CD8-positive, alpha-beta T cell (primary cell): ENCODE measurements at places on chromosomes 6 and 20.

DNA sequence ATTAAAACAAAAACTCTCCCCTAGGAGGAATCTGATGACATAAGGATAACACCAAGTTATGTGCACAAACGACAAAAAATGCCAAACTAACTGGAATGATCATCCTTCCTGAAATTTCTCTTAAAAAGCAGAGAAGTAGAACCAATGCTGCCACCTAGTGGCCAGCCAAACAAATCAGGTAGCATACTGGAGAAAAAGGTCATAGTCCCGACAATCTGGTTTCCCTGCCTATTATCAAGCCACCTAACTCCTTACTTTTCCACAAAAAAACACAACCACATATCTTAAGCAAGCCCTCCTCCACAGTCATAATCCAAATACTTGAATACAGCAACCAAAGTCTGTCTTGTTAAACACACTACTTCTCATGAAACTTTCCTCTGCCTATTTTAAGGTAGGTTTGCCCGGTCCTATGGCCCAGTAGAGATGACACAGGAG, 5.3 kb downstream of the OARD1 start:
- DNase-seq: peak; percentile 83

GRCh38 chr6:79841577-79842375, 105.6 kb downstream of the ELOVL4 start:
- DNase-seq: no peak

DNA sequence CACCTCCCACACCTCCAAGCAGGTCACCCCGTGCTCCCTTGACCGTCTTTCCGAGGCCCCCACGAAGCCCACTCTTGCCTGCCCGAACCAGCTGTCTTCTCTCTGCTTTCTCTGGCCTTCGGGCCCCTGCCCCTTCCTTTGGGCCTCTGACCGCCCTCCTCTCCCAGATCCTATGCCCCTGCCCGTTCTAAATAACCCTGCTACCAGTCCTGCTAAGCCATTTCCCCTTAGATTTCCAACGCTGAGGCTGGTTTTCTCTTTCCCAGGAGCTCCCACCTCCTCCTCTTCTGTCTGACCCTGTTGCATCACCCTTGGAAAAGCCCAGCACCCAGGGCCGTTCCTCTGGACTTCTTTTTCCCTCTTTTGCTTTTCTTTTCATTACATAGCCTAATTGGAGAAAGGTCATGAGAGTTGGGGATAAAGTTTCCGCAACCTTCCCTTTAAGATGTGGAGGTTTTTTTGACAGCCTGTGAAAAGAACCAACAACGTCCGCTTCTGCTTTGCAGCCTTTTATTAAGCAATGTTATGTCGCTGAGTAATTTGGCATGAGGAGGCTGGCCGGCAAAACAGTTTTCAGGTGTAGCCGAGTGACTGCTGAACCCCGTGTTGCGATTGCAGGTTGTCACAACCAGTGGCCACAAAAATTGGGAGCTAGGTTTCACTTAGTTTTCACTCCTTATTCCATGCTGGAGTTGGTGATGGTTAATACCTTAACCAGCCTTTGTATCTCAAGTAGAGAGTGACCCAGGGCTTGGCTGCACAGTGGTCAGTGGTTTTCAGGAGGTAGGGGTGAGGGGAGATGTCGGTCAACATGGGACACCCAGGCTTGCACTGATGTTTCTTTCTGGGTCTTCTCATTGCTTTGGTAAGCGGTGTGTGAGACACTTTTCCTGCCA, 970 bp downstream of the BLTP3A start:
- DNase-seq: peak; percentile 15

DNA sequence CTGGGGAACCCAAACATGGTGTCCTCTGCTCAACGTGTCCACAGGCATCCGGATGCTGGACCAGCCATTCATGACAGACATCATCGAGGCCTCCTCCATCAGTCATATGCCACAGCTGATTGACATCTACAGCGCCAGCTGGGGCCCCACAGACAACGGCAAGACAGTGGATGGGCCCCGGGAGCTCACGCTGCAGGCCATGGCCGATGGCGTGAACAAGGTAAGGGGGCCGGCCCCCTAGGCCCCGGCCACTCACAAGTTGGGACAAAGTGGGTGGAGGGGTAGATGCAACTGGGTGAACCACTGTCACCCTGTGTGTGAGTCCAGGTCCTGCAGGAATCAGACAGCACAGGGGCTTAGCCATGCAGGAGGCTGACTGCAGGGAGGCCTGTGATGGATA, 94.5 kb downstream of the BFSP1 start:
- DNase-seq: no peak

- no peak for DNase-seq
Observed at GRCh38 chr6:119323478-119323877, 26.1 kb downstream of the MAN1A1 start.

DNA sequence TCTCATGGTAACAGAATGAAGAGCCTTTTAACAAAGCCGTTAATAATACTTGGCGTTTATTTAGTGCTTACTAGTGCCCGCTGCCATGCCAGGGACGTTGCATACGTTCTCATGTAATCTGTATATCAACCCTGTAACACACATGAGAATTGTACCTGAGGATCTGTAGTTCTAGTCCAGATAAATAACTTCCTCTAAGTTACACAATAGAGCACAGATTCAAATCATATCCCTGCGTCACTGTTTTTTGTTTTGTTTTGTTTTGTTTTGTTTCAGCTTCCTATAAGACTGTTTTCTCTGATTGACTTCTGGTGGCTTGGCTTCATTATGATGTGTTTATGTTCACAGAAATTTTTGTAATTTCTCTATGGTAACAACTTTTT, 553 bp downstream of the ZSCAN16 start:
- DNase-seq: no peak

DNA sequence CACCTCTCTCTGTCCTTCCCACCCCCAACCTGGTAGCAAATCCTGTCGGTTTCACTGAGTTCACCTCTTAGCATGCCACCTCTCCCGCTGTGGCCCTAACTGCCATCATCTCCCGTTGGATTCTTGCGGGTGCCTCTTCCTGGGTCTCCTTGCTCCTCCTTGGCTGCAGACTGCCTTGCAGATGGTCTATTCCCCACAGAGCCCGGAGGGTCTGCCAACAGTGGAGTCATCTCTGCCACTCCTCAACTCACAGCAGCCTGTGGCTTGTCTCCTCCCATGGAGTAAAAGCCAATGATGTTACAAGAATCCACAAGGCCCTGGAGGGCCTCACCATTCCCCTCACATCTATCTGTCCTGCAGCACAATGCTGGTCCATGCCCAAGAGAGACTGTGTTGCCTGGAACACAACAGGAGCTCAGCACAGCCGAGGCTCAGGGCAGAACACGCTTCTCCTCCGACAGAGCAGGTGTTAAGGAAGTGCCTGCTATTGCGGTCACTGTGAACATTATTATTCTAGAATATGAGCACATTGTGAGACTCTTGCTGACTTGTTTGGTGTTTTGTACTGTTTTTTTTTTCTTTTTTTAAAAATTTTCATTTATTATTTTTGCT, 241.8 kb upstream of the SULF2 start:
- no peak for DNase-seq

GRCh38 chr20:62233684-62234083, 4.6 kb upstream of the OSBPL2 start:
- no peak for DNase-seq

DNA sequence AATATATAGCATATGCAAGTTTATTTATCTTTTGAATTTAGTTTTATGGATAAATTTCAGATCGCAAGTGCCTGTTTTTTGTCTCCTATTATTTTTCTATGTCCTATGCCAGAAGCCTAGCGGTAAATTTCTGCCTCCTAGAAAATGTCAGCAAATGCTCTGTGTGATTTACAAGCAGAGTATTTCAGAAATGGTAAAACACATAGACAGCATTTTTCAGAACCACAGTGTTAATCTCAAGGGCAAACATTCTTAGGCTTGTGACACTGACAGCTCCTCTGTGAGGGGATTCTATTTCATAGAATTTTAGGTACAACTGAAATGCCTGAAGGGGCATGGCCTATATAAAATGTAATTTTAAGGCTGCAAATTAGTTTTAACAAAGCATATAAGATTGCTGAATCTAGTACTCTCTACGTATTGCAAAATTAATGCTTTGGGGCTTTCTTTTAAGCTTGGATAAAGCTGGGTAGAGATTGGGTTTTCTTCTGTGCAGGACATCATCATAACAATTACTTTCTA, 89.9 kb upstream of the PTCHD4 start:
- no peak for DNase-seq

GRCh38 chr20:19431316-19431700, 218.9 kb downstream of the SLC24A3 start:
- no peak for DNase-seq

GRCh38 chr20:51174536-51174935, 151.6 kb upstream of the KCNG1 start:
- DNase-seq: no peak

GRCh38 chr20:31573555-31574321, 31.4 kb upstream of the ID1 start:
- no peak for DNase-seq

- no peak for DNase-seq
Observed at GRCh38 chr20:48986899-48987298, 59.2 kb upstream of the CSE1L start.

GRCh38 chr6:56838016-56838555, 116.8 kb upstream of the BEND6 start:
- DNase-seq: no peak

GRCh38 chr6:66103954-66104353, 396.9 kb upstream of the EYS start:
- DNase-seq: no peak

- no peak for DNase-seq
Observed at GRCh38 chr6:170098428-170099170, 192.3 kb downstream of the DLL1 start.

DNA sequence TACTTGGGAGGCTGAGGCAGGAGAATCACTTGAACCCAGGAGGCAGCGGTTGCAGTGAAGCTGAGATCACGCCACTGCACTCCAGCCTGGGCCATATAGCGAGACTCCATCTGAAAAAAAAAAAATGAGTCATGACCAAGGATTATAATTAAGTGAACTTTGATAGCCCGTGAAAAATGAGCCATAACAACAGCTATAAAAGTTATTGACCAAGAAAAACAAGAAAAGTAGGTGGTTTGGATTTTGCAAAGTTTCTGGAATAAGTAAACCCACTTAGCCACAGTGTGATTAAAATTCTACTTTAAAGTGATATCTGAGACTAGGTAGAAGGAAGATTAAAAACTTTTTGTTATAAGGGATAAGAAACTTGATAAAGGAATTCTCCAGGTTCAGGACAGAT, 25.9 kb upstream of the BCLAF1 start:
- no peak for DNase-seq

- no peak for DNase-seq
Observed at GRCh38 chr6:151075527-151075926, 164.2 kb upstream of the AKAP12 start.

- DNase-seq: no peak
Observed at GRCh38 chr20:40941133-40941610, 87.5 kb upstream of the TOP1 start.

DNA sequence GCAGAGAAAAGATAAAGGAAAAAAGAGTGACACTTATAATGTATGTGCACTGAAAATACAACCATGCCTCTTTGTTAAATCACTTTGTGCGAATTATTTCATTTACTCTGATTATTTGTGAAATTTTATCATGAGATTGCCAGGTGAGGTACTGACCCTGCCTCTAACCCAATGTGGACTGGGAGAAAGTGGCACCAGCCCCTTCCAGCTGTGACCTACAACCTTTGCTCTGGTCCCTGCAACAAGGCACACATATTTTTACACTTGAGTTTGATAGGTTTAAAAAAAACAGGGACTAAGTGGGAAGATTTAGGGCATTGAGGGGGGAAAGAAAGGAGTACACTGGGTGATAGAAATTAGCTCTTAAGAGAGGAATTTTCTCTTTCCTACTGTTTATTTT, 80.3 kb upstream of the ISM1 start:
- DNase-seq: no peak

DNA sequence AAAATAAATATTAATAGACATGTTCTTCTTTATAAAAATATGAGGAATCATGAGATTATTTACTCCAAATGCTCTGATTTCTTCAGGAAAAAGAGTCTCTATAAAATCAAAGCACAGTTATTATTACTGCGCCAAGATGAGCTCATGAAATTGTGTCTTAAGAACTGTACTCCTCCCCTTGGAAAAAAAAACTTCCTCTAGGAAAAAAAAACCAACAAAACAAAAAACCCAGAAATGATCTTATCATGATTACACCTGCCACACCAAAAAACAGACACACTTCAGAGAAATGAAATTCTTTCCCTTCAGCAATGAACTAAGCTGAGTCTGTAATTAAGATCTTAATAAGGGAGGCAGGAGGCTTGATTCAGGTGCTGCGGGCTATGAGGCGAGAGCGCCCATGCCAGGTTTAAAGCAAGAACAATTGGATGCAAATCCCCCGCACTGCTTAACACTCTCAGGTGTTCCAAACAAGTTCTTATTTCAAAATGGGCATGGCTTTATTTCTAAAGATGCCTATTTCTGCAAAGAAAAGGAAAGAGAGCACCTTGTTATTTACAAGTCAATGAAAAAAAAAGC, 9.1 kb downstream of the NEDD9 start:
- DNase-seq: no peak
